ENCODE measurements at places on chromosomes 1 and 21.
A peak's percentile ranks its signal among the peaks of the same experiment; 100 is the strongest.

DNA sequence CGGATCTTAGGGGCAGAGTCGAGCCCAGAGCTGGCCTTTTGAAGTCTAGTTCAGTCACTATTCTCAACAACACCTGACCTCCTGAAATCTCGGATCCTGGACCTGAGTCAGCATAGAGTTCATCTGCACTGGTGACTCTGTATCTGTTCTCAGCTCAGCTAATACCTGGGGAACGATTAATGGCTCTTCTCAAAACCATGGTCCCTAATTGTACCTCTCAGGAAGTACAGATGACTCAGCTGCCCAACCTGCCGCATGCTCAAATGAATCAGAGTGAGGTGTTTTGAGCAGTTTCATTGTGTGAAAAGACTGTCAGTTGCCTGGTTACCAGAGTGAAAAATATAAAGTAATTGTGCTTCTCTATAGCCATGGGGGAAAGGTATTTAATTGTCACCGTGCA is 89.2 kb downstream of the SLC35F3 start:
- ATAC-seq, result peak; percentile 96

DNA sequence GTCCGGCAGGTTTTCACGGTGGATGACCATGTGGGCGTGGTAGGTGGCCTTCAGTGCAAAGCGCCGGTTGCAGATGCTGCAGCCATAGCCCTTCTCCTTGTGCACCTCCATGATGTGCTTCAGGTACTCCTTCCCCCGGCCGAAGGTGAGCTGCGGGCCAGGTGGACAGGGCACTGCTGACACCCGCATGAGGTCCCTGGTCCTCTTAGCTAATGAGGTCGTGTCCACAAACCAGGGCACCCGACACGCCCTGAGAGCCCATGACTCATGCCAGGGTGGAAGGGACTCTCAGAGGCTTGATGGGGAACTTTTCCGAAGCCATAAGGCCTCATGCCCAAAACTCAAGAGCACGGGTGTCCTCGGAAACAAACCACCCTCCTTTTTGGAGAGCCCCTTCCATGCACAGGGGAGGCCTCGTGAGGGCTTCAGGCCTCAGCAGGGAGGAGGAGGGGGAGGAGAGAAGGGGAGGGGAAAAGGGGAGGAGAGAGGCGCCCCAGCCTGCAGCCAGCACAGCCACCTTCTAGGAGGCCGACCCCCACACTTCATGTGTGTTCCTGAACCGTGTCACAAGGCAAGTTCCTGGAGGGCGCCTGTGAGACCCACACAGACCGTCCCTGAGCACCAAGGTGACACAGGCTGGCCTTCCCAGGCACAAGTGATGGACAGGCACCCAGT is 54.4 kb upstream of the RIPK4 start:
- ATAC-seq, result peak; percentile 16

DNA sequence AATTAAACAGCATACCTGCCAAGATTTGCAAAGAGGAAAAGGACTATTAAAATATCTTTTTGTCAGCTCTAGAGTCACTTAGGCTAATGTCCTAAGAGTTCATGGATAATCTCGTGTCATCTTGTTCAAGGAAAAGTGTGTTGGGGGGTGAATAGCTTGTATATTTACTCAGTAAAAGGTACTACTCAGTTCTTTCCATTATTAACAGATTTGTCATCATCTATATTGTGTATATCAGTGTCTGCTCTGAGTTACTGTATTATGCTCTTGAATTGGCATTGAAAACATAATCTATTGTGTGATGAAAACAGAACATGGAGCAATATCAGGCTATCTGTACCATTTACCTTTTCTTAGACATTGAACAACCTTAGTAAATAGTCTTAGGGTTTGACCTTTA is 41.9 kb downstream of the SMG7 start:
- ATAC-seq, result no peak

DNA sequence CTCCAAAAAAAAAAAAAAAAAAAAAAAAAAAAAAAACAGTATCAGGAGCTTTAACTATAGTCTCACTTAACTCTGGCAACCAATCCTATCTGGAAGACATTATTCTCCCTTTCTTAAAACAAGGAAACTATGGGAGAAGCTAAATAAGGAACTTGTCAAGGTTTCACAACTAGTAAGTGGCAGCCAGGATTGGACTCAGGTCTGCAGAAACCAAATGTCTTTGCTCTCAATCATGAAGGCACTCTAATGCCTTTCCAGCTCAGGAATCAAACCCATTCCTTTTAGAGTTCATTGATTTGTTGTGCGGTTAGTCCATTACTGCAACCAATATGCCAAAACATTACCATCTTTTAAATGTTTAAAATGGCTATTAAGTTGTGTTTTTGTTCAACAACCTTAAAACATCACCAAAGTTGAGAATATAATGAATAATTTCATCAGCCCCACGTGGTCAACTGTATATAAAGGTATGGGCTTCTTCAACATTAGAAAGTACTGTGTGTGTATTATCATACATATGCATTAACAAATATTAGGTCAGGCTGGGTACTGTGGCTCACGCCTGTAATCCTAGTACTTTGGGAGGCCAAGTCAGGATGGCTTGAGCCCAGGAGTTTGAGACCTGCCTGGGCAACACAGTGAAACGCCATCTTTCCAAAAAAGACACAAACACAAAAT is 1.5 kb downstream of the EPRS1 start:
- ATAC-seq, result no peak

GRCh38 chr1:205071028-205071409 is 13.2 kb downstream of the TMEM81 start:
- no peak for ATAC-seq

GRCh38 chr1:55685560-55685959 is 470.4 kb upstream of the USP24 start:
- no peak for ATAC-seq

DNA sequence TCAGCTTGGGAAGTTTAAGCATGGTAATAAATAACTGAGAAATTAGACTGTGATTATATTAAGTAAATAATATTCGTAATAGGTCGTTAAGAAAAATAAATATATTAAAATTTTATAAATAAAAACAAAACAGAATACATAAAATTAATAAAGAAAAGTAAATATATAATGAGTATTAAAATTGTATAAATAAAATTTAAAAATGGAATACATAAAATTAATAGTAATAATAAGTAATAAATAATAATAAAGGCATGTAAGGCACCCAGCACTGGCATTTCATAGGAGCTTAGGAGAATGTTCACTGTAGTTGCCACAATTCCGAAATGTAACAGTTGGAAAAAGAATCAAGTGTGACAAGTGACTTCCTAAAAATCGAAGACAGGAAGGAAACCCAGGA is 45.8 kb upstream of the FHAD1 start:
- no peak for ATAC-seq

DNA sequence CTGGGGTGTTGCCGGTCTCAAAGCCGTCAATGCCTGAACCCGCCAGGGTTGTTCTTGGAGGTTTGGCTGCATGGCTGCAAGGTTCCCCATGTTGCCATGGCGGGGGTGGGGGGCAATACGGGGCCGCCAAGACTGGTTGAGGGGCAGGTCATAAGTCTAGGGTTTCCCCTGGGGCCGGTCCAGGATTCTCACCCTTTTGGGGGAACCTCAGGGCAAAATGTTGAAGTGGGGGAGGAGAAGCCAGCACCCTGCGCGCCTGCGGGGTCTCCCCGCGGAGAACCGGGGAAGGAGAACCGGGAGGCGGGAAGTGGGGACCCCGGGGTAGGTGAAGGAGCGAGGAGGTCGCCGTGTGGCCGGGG is 401 bp upstream of the ARHGEF10L start:
- ATAC-seq, result peak; percentile 6

DNA sequence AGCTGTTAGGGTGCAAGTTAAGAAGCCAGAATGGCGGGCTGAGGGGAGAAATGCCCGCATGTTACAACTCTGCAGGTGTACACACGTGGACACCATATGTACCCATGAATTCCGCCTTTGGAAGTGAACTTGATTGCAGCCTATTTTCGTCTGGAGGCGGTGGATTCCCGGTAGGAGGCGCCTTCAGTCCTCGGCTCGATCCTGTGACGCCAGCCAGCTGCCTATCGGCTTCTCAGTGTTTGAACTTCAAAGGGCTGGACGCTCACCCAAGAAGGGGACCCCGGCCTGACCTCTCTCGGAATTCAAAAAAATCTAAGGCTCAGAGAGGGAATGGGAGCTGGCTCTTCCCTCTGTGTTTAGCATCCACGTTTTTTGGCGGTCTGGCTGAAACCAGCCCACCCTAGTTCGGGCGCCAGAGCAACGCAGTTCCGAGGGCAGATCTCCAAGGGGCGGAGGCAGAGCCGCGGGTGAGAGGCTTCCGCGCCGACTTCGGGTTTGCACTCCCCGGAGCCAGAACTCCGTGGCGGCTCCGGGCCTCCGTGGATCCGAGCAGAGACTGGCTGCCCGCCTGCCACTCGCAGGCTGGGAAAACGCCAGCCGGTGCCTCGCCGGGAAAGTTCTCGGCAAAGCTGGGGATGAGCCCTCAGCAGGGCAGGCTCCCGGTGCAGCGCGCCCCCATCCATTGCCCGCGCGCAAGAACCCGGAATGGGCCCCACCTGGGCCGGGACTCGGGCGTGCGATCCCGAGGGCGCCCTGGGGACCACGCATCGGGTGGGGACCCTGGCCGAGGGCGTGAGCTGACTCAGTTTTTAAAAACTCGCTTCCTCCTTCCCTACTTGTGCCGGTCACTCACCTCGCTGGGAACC is 996 bp upstream of the TMEM51 start:
- ATAC-seq, result peak; percentile 49

DNA sequence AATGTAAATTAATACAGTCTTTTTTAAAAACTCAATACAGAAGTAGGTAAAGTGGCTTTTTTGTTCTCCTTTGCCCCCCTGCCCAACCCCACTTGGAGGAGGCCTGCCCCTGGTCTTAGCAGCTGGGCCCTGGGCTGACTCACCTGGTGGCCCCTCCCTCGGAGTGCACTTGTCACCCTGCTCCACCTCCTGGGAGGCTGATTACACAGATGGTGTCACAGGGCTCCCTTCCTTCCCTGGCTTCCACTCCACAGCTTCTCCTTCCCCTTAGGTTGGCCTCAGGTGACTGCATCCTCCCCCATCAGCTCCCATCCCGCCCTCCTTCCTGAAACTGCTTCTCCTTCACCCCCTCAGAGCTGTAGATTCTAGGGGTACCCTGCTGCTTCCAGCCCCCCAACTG is 11.7 kb upstream of the CAPN9 start:
- ATAC-seq, result peak; percentile 87

- no peak for ATAC-seq
Measured at GRCh38 chr1:204920967-204921366, 50.3 kb downstream of the NFASC start.
